ENCODE measurements at places on chromosomes 1 and 21.

- no peak for DNase-seq
Measured at GRCh38 chr1:33454646-33455282, 17.7 kb upstream of the ZSCAN20 start.

- no peak for DNase-seq
Measured at GRCh38 chr1:41103766-41104165, 82.2 kb upstream of the SLFNL1 start.

DNA sequence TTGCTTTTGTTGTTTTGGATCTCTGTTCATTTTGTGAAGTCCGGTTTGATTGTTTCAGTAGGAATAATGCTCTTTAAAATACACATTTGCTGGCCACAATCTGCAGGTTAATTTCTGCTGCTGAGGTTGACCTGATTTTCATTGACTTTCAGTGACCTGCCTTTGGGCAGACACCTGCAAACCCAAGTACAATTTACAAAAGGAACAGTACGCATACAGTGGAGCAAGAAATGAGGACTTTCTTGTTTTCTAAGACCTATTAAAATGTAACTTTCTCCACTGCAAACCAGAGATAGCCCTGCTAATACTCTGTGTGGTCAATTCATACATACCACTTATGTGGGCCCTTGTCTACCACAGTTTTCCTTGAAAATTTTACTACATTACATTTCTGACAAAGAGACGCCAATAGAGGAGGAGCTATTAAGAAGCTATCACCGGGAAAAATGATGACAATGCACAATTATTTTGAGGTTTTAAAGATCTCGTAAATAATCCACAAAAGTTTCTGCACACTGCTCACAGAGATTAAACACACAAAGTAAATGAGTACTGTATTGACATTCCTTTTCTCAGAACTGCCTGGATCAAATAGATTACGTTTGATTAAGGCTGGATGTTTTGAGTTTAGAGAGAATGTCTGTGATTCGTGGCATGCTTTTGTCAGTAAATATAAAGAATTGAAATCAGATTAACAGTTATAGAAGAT is 141.9 kb downstream of the SDCCAG8 start:
- DNase-seq = no peak

DNA sequence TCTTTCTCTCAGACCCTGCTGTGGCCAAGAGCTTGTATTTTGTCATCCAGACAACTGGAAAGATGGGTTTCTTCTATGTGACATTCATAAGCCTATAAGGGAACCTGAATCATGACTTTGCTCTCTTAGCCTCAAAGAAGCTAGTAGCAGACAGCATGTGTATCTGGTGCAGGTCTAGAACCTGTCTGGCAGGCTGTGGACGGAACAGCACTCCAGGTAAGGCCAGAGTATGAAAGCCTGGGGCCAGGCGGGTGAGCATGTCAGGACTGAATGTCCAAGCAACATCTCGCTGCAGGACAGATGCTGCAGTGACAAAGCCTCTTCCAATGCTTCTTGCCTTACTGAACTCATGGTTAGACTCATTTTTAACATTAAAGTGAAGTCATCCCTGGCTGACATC is 32.8 kb downstream of the AKNAD1 start:
- DNase-seq = no peak

DNA sequence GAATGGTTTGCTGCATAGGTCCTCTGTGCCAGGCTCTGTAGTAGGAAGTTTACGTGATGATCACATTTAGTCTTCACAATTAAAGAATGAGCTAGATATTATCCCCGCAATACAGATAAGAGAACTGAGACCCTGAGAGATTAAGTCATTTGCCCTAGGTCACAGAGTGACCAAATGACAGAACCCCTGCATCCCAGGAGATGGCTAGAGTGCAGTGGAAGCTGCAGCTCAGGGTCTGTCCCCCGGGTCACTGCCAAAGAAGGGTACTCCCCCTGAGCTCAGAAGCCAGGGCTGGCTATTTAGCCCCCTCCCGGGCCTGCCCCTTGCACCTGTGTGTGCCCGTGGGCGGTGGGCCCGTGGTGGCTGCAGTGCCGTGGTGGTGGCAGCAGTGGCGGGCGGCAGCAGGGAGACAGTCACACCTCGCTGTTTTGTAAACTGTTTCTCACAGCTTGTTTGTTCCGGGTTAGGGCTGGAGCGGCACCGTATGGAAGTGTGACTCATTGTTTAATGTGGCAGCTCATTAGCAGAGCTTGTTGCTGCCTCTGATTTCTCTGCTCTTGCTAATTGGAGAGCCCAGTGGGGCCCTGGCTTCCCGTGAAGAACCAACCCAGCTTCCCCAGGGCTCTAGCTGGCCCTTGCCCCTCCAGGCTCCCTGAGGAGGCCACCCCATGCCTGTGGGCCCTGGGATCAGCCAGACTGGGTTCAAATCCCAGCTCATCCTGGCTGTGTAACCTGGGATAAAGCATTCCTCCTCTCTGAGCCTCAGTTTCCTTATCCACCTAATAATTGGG is 19.3 kb upstream of the FOXO6 start:
- no peak for DNase-seq

DNA sequence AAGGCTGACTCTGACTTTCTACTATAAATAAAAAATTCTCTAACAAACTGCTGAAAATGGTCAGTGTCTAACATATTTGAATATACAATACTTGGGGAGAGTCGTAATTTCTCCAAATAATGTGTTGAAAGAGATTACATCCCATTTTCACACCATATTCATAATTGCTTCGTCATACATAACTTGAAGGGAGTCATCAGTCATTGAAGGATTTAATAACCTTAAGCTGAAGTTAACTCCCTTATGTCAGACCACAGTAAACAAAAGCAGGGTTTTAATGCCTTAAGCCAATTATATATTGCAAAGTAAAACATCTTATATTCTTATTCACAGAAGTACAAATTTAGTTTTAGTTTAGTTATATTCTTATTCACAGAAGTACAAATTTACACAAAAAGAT is 129.9 kb downstream of the RERE start:
- DNase-seq = no peak

- DNase-seq = no peak
Measured at GRCh38 chr21:30652891-30653290, 10.2 kb downstream of the KRTAP20-3 start.

GRCh38 chr1:3024588-3024987 is 3.3 kb downstream of the ACTRT2 start:
- no peak for DNase-seq
